ENCODE measurements at places on chromosomes 2 and 18.

- no peak for DNase-seq
These were observed 943 bp downstream of the INPP5D start for GRCh38 chr2:233060980-233061590.

DNA sequence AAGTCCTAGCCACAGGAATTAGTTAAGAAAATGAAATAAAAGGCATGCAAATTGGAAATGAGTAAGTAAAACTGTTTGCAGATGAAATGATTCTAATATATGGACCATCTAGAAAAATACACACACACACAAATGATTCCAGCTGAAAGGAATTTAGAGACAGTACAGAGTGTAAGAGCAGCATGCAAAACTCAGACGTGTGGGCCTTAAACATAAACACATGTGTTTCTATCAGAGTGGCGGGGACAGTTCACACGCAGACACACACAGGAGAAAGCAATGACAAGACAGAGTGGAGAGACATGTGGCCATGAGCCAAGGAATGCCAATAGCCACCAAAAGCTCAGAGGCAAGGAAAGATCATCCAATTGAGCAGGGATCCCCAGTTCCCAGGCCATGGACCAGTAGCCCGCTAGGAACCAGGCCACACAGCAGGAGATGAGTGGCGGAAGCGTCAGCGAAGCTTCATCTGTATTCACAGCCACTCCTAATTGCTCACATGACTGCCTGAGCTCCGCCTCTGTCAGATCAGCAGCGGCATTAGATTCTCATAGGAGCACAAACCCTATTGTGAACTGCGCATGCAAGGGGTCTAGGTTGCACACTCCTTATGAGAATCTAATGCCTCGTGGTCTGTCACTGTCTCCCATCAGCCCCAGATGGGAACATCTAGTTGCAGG lies 155.4 kb downstream of the ARL4C start:
- DNase-seq, result no peak

- DNase-seq, result no peak
These were observed 79.8 kb downstream of the XRCC5 start for GRCh38 chr2:216188956-216189355.

DNA sequence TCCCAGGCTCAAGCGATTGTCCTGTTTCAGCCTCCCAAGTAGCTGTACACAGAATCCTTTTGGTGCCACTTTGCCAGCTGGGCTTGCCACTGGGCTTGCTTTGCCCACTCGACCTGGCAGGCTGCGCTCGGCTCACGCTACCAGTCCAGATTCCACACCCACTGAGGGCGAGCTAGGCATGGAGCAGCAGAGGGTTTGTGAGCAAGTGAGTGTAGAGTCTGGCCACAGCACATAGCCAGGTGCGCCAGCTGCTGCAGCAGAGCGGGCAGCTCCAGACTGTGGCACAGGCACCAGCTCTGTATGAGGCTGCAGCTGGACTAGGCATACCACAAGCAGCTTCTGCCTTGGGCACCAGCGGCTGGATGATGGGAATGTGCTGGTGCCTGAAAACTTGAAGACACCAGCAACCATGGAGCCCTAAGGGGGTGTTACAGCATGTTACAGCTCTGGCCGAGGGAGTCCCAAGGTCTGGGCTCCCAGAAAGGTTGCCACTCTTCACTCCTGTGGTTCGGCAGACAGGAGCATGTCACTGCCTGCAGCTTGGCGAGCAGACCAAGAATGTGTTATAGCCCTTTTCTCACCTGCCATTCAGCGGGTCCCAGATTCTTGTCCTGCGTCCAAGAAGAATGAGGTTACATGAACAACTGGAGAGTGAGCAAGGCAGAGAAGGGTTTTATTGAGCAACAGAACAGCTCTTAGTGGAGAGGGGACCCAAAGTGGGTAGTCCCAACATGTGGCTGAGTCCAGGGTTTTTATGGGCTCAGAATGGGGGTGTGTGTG lies 12.9 kb downstream of the SMARCAL1 start:
- DNase-seq, result no peak

- DNase-seq, result no peak
These were observed 5.4 kb upstream of the GPBAR1 start for GRCh38 chr2:218255446-218255845.

- DNase-seq, result no peak
These were observed 29.8 kb downstream of the TOGARAM2 start for GRCh38 chr2:29010946-29011345.

DNA sequence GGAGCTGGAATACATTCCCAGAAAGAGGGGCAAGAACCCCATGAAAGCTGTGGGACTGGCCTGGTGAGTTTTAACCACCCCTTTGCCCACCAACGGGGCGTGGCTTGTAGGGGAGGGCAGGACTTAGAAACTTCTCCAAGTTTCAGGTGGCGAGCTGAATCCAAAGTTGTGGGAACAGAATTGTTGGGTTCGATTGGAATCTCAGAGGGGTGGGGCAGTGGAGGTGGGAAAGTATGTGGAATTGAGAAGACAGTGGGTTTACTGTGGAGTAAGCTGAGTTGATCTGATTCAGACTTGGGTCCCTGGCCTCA lies 1.1 kb downstream of the PNKD start:
- DNase-seq, result no peak

DNA sequence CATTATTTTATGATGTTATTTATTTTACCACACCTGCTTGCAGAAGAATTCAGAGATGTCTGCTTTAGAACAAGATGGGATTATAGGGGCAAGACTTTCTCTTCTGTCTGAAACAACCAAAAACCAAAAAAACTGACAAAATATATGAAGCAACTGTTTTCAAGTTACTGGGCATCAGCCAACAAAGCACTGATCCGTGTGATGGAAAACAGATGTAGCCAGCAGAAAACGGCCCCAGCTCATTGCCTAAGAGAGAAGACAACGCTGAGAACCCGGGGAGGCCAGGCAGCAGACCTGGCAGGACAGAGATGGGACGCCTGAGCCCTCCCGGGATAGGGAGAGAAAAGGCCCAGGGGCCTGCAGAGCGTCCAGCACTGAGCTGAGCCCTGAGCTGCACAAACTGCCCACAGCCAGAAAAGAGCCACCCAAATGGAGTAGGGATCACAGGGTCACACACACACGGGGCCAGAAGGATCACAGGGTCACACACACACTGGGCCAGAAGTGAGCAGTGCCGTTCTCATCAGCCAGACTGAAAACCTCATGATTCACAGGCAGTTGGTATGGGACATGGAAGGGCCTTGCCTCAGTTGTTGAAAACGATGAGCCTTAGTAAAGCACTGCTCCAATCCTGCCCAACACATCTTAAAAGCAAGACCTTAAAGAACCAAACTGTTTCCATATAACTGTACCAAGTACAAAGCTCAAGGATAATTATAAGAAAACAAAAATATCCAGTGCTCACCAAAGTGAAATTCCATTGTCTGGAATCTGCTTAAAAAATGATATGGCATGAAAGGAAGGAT lies 12.1 kb downstream of the PXDN start:
- no peak for DNase-seq

- no peak for DNase-seq
These were observed 15.9 kb downstream of the ATP8B1 start for GRCh38 chr18:57787068-57787685.

- DNase-seq, result no peak
These were observed 97.2 kb downstream of the KCNJ3 start for GRCh38 chr2:154795651-154796050.

- DNase-seq, result no peak
These were observed 31.8 kb upstream of the VIT start for GRCh38 chr2:36664696-36665076.

DNA sequence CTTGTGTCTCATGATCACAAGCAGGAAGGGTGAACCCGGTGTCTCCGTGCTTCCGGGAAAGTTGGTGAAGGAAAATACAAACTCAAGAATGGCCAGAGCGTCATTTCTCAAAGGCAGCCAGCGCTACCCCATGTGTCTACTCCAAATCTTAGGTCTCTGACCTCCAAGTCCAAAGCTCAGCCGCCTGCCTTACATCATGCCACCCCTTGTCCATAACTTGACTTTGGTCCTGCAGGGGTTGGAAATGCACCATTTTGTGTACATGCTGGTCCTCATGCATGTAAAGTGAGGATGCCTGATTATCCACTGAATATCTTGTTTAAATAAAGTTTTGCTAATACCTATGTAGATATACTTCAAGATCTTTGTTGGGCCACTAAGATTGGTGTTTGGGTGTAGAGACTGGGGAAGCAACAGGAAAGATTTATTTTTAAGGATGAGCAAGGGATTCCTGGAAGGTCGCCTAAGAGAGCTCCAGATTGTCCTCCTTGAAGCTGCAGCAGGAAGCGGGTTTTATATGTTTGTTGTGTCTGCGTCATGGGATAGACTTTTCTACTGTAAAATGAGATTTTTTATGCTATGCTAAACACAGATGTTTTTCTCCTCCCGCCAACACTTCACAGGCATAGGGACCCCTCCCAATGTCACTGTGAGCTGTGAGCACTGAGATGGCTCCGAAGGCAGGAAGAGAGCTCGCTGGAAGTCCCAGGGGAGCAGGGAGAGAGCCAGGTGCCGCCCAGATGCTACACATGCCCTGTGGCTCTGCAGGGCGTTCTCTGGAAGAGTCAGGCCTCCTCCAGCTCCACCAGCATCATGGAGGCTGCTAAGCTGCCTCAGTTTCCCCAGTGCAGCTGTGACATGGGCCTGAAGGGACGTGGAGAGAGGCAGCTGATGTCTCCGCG lies 176.2 kb upstream of the HDAC4 start:
- no peak for DNase-seq

- no peak for DNase-seq
These were observed 256.6 kb downstream of the PIEZO2 start for GRCh38 chr18:10892786-10893185.

GRCh38 chr18:12397793-12398192 lies 9.9 kb upstream of the PRELID3A start:
- no peak for DNase-seq

DNA sequence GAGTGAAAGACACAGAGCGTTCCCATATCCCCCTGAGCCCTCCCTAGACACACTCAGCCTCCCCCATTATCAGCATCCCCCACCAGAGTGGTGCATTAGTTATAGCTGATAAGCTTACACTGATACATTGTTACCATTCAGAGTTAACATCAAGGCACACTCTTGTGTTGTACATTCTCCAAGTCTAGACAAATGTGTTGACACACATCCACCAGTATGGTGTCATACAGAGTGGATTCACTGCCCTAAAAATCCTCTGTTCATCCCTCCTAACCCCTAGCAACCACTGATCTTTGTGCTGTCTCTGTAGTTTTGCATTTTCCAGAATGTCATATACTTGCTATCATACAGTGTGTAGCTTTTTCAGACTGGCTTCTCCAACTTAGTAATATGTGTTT lies 78.0 kb upstream of the RPL31 start:
- no peak for DNase-seq

DNA sequence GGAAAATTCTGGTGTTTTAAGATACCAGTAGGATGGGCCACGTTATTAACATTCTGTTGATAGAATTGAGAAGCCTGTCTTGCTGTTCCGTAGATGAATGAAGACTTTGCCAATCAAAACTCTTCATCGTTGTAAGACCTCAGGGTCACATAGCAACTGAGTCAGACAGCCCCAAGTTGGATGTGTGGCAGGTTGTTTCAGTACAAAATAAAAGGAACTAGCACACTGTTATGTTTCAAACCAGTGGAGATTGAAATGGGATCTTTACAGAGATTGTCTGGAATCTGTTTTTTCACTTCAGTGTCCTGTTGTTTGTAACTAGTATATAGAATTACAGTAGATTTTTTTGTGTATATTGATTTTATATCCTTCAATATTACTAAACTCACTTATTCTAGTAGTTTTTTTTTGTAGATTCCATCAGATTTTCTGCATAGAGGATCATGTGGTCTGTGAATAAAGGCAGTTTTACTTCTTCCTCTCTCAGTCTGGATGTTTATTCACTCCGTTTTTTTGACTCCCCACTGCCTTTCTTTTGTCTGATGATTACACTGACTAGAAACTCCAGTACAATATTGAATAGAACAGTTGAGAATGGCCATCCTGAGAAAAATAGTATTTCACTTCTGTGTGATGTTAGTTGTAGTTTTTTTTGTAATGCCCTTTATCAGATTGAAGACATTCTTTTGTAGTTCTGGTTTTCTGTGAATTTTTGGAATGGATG lies 22.7 kb downstream of the EPC2 start:
- no peak for DNase-seq

GRCh38 chr18:49464718-49465598 lies 4.5 kb upstream of the DYM start:
- no peak for DNase-seq

- no peak for DNase-seq
These were observed 30.2 kb downstream of the KCNG3 start for GRCh38 chr2:42463570-42463969.

DNA sequence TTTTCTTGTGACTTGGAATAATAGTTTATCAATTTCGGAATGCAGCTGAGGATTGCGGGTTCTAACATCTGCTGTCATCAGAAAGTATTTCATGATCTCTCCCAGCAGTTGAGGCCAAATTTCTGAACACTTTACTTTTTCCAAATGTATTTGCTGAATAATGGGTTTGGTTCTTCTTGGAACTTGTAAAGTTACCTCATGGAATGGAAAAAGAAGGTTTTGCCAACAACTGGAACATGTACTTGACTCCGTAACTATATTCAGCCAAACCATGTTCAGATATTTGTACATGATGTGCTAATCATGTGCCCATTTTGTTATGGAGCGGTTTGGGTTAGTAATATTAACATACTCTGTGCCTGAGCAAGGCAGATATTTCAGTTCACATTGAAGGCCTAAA lies 119.6 kb downstream of the LCLAT1 start:
- no peak for DNase-seq

DNA sequence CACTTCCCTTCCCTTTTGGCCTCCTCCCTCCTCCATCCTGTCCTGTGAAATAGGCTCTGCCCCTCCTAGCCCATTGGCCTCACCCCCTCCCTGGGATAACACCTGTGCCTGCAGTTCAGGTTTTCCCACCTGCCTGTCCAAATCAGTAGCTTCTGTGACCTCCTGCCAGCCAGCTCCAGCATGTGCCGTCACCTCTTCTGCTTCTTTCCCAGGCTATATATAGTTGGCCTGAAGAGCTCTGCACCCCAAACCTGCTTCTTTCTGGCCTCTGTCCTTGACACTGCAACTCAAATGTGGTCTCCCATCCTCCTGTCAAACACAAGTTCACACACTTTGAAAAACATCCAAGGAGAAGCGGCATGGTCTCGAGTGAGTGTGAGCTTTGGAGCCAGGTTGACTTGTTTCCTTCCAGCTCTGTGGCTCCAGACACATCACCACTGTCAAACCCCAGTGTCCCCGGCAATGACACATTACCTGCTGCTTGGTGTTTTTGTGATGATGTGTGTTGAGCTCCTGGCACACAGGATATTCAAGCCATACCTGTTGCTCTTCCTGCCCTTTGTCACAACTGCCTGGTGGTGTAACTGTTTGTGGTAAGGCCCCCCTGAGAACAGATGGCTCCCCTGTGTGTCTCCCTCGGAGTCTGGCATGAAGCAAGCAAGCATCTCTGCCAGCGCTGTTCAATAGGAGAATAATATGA lies 143.6 kb upstream of the DAPL1 start:
- DNase-seq, result no peak

- DNase-seq, result no peak
These were observed 160.2 kb downstream of the DPP4 start for GRCh38 chr2:161913865-161914264.

- no peak for DNase-seq
These were observed 242.0 kb downstream of the HAUS1 start for GRCh38 chr18:46346213-46346612.

GRCh38 chr2:3430172-3430571 lies 50.7 kb downstream of the TRAPPC12 start:
- DNase-seq, result no peak

GRCh38 chr18:36401462-36401861 lies 103.9 kb downstream of the FHOD3 start:
- DNase-seq, result no peak

- no peak for DNase-seq
These were observed 1.6 kb downstream of the NCOA1 start for GRCh38 chr2:24492421-24493279.
